ENCODE measurements at places on chromosomes 1 and 21. TPM values are rescaled to one million over a fixed set of nuclear protein-coding genes. Genes with fewer than 3 reads are reported as not detected.

GRCh38 chr1:45843474-45843905 lies 40.1 kb downstream of the MAST2 start:
- DNase-seq: no peak
- no peaks in the 10 kb centered on the region for H3K27me3 ChIP-seq
- H3K4me1 ChIP-seq: peaks cover 6% of the 10 kb centered on the region
- H3K27ac ChIP-seq: no peak overlapping the region
- peaks cover 5% of the 10 kb centered on the region for H3K36me3 ChIP-seq

- H3K36me3 ChIP-seq: no peaks in the 10 kb centered on the region
- no peak overlapping the region for H3K4me3 ChIP-seq
- no peaks in the 10 kb centered on the region for H3K27me3 ChIP-seq
- peaks cover 5% of the 10 kb centered on the region for H3K4me1 ChIP-seq
Observed at GRCh38 chr1:17711941-17712340, 43.2 kb upstream of the ACTL8 start.

GRCh38 chr1:107175102-107175909 lies 34.5 kb downstream of the NTNG1 start:
- no peak for DNase-seq
- no peaks in the 10 kb centered on the region for H3K36me3 ChIP-seq
- no peak overlapping the region for H3K4me3 ChIP-seq
- H3K27ac ChIP-seq: no peak overlapping the region
- H3K4me1 ChIP-seq: peaks cover 15% of the 10 kb centered on the region

GRCh38 chr1:172940174-172940855 lies 110.4 kb downstream of the TNFSF18 start:
- H3K36me3 ChIP-seq: no peaks in the 10 kb centered on the region
- no peaks in the 10 kb centered on the region for H3K27me3 ChIP-seq
- H3K4me3 ChIP-seq: no peak overlapping the region

Gene SCP2
- 61.8 TPM for total RNA-seq

- H3K4me3 ChIP-seq: peak overlapping the region; percentile 97
- no peak for DNase-seq
- H3K27me3 ChIP-seq: no peaks in the 10 kb centered on the region
Observed at GRCh38 chr1:93678946-93679480, 2.6 kb downstream of the BCAR3 start.

DNA sequence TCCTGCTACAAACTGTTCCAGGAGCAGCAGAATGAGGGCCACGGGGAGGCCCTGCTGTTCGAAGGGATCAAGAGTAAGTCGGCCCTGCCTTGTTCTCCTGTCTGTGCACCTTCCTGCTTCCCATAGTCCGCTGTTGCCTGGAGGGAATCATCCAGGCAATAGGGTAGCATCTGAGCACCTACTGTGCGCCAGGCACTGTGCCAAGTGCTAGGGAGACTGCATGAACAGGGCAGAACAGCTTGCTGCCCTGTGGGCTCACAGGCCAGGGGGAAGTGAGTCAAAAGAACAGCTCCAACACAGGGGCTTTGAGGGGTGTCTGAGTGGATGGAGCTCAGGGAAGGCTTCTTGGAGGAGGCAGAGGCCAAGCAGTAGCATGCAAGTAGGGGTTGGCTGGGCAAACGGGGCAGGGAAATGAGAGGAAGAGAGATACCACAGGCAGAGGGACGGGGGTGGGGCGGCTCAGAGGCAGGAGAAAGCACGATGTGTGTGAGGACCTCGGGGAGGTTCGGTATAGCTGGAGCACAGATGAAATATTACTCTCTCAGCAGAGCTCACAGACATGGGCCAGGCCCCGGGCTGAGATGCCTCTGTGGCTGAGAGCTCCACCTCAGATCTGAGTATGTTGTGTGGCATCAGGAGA lies 15.5 kb upstream of the PADI6 start:
- peaks cover 11% of the 10 kb centered on the region for H3K27me3 ChIP-seq
- no peak overlapping the region for H3K4me3 ChIP-seq
- DNase-seq: no peak

GRCh38 chr21:44677881-44678280 lies 4.1 kb downstream of the KRTAP12-1 start:
- no peak overlapping the region for H3K4me3 ChIP-seq
- no peaks in the 10 kb centered on the region for H3K36me3 ChIP-seq
- no peaks in the 10 kb centered on the region for H3K4me1 ChIP-seq
- H3K27ac ChIP-seq: no peak overlapping the region
- peaks cover 60% of the 10 kb centered on the region for H3K27me3 ChIP-seq

GRCh38 chr1:58911841-58912499 lies 128.1 kb upstream of the JUN start:
- peaks cover 4% of the 10 kb centered on the region for H3K36me3 ChIP-seq
- DNase-seq: no peak
- no peak overlapping the region for H3K4me3 ChIP-seq

Gene PRKCZ
- total RNA-seq: 10.6 TPM

- no peaks in the 10 kb centered on the region for H3K27me3 ChIP-seq
- peaks cover 5% of the 10 kb centered on the region for H3K4me1 ChIP-seq
- H3K27ac ChIP-seq: no peak overlapping the region
Observed at GRCh38 chr1:232890340-232890943, 60.0 kb upstream of the NTPCR start.

GRCh38 chr1:235947989-235948388 lies 81.3 kb upstream of the LYST start:
- H3K4me3 ChIP-seq: no peak overlapping the region
- H3K36me3 ChIP-seq: no peaks in the 10 kb centered on the region
- H3K27me3 ChIP-seq: no peaks in the 10 kb centered on the region
- H3K27ac ChIP-seq: no peak overlapping the region
- peaks cover 30% of the 10 kb centered on the region for H3K4me1 ChIP-seq

GRCh38 chr1:228664399-228664914 lies 70.8 kb upstream of the RHOU start:
- no peak overlapping the region for H3K27ac ChIP-seq
- peak; percentile 88 for DNase-seq
- H3K27me3 ChIP-seq: peaks cover 15% of the 10 kb centered on the region
- H3K36me3 ChIP-seq: no peaks in the 10 kb centered on the region

DNA sequence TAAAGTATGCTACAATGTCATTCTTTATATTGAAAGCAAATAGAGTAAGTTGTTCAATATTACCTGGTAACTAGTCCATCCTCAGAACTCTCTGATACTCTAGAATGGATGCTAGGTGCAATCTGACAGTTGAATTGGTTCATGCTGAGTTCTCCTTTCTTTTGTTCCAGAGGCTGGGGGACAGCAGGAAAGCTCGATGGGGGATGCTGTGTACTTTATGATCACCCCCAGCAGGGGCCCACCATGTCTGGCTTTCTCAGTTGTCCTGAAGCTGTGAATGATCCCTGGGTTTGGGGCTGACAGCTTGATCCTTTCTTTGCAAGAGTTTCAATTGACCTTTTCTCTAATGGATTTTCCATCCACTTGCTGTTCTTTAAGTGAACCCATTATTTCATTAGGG lies 22.5 kb downstream of the FMN2 start:
- no peak overlapping the region for H3K4me3 ChIP-seq
- H3K27me3 ChIP-seq: no peaks in the 10 kb centered on the region
- H3K36me3 ChIP-seq: no peaks in the 10 kb centered on the region
- no peak overlapping the region for H3K27ac ChIP-seq
- DNase-seq: no peak

Gene LCE5A
- total RNA-seq: not detected

DNA sequence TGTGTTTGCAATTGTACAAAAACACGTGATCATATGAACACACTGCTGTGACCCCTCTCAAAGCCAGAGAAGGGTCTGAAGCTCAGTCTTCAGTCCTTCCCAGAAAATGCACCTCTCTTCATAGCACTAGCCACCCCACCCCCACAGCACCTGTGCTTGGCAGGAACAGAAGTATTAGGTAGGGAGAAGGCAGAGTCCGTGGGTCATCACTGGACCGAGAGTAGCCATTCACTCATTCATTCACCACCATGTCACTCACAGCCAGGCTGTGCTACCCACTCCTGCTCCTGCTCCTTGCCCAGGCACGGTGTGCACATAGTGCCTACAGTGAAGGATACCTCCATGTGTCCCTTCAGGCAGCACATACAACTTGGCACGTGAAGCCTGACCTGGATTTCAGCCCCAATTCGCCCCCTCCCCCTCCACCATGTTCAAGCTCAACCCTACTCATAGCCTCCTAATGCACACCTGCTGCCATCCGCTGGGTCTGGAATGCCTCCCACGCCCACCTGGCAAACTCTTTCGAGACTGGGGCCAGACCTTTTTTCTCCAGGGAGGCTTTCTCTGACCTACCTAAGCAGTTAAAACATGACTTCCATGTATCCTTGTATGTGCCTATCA lies 81.9 kb upstream of the GALNT2 start:
- no peak overlapping the region for H3K4me3 ChIP-seq
- no peaks in the 10 kb centered on the region for H3K4me1 ChIP-seq
- H3K36me3 ChIP-seq: no peaks in the 10 kb centered on the region
- no peak overlapping the region for H3K27ac ChIP-seq
- DNase-seq: no peak

DNA sequence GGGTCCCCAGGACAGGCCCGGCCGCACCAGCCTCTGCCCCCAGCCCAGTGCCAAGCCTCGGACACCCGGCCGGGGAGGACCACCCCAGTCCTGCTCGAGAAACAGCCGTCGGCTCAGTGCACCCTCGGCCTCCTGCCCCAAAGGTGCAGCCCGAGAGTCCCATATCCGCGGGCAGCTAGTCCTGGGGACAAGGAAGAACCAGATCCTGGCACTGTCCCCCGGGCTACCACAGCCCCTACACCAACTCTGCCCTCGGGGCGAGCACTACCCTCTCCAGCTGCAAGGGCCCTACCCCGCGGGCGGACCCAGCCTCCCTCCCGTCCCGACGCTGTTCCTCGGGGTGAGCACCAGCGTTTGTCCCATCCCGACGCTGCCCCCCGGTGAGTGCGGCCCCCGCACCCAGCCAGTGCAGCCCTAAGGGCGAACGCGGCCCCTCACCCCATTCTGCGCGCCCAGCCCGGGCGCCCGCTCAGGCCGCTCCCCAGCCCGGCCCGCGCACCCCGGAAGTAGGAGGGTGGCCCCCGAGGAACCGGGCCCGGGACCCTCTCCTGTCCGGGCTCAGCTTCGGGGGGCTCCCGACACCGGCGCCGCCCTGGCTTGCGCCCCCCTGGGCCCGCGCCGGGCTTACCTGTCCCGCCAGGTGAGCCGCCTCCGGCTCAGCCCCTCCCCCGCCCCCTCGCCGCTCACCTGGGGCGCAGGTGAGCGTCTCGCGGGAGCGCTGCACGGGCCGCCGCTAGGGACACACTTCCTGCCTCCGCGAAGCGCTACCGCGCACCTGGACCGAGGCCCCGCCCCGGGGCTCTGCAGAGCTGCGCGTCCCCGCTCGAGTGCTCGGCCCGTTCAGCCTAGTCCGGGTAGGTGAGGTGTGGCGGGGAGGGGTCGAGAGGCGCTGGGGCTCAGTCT lies at the start of gene KDF1:
Gene KDF1 (minus strand): TSS at position 747 of the 903 bp plus-strand sequence. CDS start 8,088 bp downstream, outside the sequence.
- no peak within 1 kb of the TSS for H3K27ac ChIP-seq
- H3K4me1 ChIP-seq: peaks cover 5% of the 10 kb centered on the region
- H3K4me3 ChIP-seq: no peak within 1 kb of the TSS
- DNase-seq: no peak
- peaks cover 89% of the 10 kb centered on the region for H3K27me3 ChIP-seq

DNA sequence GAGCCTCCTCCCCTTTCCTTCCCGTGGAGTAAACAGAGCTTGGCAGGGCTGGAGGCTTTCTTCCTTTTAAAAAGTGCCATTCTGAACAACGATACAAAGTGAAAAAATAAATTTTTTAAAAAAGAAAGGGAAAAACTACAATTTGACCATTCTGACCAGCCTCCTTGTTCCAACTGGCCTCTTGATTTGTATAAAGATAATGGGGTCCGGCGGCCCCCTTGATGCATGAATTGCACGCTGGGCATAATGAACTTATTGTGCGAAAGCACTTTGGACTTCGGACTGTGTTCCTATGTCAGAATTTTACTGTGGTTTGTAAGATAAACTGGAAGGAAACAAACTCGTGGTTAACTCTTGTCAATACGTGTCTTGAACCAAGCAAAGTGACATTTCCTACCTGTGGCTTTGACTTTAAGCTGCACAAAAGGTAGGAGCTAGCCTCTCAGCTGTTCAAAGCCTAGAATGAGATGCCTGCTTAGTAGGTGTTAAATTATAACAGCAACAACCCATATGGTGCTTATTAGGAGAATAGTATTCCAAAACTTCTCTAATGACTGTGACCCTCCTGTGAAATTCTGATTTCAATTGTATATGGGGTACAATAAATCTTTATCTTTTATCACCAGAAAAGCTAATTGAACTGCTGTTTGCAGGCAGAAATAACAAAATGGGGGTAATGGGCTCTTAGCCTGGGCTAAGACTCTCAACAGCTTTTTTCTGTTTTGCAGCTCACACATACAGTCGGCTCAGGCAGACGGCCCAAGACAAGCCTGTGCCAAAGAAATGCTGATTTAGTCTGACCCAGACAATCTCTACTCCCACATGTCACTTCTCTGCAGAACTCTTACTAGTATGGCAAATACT lies 9.3 kb downstream of the IRF2BP2 start:
- H3K27me3 ChIP-seq: no peaks in the 10 kb centered on the region
- no peaks in the 10 kb centered on the region for H3K36me3 ChIP-seq
- no peak for DNase-seq
- H3K4me1 ChIP-seq: peaks cover 64% of the 10 kb centered on the region
- H3K27ac ChIP-seq: peak overlapping the region; percentile 68

Gene SPRR2E
- total RNA-seq: not detected

Gene ATP1A4
- 0.35 TPM for total RNA-seq

Gene SPRR2D
- not detected for total RNA-seq

DNA sequence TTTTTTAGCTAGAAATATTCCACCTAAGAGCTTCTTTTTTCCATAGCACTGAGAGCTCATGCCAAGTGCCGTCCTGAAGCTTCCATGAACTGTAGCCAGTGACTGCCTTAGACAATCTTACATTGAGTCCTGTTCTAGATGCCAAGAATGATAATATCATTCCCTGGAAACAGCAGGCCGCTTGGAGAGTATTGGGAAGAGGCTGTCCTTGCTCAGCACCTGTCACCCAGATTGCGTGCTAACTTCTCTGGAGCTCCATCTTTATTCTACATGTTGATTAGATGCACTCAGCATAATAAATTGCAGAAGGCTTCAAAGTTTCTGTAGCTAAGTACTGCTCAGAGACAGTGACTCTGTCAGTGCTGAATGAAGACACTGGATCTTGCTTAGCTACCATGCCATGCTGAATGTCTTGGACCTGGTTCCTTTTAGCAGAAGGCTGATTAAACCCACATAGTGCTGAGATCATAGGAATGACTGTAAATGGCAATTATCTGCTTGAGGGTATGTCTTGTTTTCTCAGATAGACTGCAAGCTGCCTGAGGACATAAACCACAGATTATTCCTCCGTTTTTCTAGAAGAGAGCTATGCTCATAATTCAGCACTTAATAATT lies 83.1 kb upstream of the IRF2BP2 start:
- H3K36me3 ChIP-seq: no peaks in the 10 kb centered on the region
- no peaks in the 10 kb centered on the region for H3K27me3 ChIP-seq
- peaks cover 8% of the 10 kb centered on the region for H3K4me1 ChIP-seq
- no peak overlapping the region for H3K4me3 ChIP-seq
- H3K27ac ChIP-seq: no peak overlapping the region

All from neural crest cell (in vitro differentiated cells).